ENCODE measurements at places on chromosomes 11 and 22.

- no peak for DNase-seq
Measured at GRCh38 chr22:30627471-30627870, 8.1 kb upstream of the SLC35E4 start.

DNA sequence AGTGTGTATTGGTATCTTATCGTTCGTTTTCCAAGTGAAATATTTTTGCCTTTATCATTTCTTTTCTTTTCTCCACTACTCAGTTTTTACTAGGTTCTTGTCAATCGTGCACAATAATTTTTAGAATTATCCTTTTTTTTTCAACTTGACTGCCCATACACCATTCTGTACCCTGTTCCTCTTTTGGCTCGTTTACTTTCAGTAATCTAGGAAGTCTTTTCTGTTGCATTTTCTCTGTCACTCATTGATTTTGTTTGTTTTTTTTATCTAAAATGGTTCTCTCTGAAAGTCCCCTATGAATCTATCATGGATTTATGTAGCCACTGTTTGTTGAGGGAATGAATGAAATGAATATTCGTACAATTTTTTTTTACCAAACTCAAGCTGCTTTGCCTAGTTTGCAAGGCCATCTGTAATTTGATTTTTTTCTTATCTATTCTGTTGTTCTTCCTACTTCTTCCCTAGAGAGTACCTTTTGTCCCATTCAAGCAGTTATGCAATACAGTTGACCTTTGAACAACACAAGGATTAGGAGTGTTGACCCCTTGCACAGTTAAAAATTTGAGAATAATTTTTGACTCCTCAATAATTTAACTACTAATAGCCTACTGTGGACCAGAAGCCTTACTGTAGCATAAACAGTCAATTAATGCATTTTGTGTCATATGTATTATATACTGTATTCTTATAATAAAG is 166.3 kb downstream of the TMEM135 start:
- DNase-seq = no peak

DNA sequence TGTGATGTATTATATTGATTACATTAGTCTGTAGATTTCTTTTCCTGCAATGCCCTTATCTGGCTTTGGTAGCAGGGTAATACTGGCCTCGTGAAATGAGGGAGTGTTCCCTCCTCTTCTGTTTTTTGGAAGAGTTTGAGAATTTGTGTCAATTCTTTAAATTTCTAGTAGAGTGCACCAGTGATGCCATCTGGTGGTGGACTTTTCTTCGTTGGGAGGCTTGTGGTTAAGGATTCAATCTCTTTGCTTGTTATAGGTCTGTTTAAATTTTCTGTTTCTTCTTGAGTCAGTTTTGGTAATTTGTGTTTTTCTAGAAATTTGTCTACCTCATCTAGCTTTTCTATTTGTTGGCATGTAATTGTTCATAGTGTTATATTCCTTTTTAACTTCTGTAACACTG is 18.9 kb downstream of the SHANK3 start:
- no peak for DNase-seq

- DNase-seq = no peak
Measured at GRCh38 chr11:92828556-92828955, 140.9 kb upstream of the MTNR1B start.

GRCh38 chr22:49855251-49855911 is 1.7 kb downstream of the ZBED4 start:
- DNase-seq = no peak

- no peak for DNase-seq
Measured at GRCh38 chr22:30221121-30221992, 25.2 kb downstream of the LIF start.

GRCh38 chr22:26837784-26838470 is 180.5 kb downstream of the MIAT start:
- DNase-seq = no peak

DNA sequence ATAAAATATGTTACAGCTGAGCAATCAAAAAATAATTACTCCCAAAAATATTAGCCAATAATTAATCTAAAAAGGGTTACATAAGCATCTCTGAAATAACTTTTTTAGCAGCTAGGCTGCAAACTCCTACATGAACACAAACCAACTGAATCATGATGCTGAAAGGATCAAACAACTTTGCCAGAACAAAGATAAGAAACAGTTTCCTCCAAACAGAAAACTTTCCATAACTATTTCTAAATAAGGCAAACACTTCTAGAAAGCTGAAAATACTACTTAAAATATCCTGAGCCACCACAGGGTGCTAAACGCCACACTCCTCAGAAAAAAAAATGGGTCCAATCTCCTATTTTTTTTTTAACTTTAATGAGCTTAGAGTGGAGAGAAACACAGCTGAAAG is 68.6 kb upstream of the ARHGAP32 start:
- no peak for DNase-seq

- no peak for DNase-seq
Measured at GRCh38 chr11:69658626-69659450, 16.3 kb downstream of the LTO1 start.

- DNase-seq = peak; percentile 79
Measured at GRCh38 chr11:3123761-3124733, 41.1 kb downstream of the OSBPL5 start.

- no peak for DNase-seq
Measured at GRCh38 chr11:134371436-134372185, 39.8 kb downstream of the GLB1L2 start.

- DNase-seq = no peak
Measured at GRCh38 chr11:47991266-47991830, 11.0 kb downstream of the PTPRJ start.

- DNase-seq = peak; percentile 61
Measured at GRCh38 chr22:29071261-29072045, 1.4 kb upstream of the KREMEN1 start.

DNA sequence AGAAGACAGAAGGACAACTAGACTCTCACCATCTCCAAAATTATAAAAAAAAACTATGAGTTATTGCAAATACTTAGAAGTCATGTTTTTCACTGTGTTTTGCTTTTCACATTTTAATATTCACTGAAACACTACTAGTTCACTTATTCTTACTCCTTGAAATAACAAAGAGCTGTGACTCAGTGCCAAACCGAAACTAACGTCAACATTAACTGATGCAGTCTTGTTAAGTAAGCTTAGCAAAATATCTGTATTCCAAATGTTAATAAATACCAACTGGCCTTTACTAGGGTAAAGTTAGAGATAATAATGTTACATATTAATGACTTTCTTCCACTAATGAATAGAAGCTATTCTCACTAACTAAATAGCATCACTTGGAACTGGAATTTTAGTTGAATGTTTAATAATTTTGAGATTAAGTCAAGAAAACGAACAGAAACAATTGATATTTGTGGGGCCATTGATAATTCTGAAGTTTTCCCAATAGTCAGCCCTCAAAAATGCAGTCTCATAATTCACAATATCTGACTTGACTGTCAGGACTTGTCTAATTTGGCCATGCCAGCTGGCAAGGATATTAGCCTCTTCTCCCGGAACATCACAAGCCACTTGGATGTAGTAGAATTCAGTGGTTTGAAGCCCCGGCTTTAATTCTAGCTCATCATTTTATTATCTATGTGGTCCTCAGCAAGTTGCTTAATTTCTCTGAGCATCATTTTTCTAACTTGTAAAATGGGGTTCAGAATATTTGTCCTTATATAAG is 230.1 kb upstream of the DDI1 start:
- peak; percentile 27 for DNase-seq

DNA sequence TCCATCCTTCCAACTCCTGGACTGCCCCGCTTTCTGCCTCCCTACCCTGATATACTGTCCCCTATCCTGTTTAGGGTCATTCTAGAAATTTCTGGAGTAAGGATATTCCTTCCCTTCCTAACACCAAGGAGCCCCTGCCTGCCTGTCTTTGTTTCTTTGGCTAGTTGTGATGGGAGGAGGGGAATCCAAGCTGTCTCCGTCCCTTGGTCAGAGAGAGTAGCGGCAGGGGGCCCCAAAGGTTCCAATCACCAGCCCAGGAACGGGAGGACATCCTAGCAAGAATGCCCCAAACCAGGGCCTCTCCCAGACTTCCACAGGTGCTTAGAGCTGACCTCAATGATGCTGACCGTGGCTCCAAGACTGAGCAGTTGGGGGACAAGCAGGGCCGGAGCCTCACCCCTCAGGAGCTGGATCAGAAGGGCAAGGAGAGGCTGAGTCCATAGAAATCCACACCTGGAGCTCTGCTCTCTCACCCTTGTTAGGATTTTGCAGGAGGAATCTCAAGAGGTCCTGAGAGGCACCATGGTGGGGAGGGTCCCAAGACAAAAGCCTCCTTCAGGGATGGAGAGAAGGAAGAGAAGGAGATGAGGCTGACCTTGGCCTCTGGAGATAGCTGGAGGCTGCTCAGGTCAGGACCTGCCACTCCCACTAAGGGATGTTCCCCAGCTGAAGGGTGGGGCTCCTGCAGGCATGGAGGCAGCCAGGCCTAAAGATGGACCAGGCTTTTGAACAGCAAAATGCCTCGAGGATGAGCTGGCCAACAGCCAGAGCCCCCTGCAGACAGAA is 13.6 kb downstream of the SLC22A12 start:
- DNase-seq = no peak

DNA sequence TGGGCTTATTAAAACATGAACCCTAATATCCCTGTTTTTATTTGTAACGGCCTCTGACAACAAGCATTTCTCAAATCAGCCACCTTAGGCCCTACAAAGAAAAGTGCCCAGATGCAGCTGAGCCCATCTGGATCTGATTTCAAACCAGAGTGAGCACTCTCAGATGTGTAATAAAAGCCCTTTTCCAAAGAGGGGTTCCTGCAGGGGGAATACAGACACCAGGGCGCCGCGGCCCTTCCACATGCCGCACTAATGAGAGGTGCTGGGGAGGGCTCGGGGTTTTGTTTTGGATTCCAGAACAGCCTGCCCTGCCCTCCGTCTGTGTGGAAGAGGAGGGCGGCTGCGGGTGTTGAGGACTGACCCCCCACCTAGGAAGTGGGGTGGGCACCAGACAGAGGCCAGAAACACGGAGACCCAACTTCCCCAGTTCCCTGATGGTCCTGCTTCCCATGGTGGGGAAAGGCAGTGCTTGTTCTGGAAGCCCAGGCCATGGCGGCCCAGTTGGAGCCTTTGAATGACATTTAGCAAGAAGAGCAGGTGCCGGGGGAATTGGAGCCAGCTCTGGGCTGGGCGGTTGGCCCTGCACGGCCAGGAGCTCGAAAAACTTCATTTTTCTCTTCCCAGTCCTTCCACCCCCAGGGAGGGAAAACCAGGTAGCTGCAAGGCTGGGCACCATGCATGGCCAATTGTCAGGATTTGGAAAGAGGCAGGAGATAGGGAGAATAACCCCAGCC is 63.7 kb downstream of the MACROD1 start:
- no peak for DNase-seq

DNA sequence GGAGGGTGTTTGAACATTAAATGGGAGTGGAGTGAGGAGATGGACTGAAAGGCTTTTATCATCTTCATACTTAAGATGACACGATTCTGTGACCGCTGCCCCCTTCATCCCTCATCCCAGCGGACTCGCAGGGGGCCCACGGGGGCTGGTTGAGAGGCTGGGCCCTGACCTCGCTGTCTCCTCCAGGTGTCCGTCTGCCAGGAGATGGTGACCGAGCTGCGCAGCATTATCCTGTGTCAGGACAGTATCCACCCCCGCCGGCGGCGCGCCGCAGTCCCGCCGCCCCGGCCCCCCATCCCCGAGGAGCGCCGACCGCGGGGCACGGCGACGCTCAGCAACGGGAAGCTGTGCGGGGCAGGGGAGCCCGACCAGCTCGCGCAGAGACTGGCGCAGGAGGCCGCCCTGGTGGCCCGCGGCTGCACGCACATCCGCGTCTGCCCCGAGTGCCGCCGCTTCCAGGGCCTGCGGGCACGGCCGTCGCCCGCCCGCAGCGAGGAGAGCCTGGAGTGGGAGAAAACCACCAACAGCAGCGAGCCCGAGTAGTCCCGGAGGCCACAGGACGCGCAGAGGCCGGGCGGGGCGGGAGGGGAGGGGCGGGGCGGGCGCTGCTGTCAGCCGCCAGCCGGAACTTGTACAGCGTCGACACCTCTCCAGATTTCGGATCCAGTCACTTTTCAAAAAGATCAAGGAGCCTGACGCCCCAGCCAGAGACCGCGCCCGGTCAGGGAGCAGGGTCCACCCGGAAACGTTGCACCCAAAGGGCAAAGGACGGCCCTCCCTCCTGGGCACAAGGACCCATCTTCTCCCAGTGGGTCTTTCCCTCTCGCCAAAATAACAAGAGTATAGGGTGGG is 38.0 kb upstream of the TBCEL start:
- peak; percentile 60 for DNase-seq

GRCh38 chr22:17988800-17989513 is 35.4 kb downstream of the MICAL3 start:
- no peak for DNase-seq

DNA sequence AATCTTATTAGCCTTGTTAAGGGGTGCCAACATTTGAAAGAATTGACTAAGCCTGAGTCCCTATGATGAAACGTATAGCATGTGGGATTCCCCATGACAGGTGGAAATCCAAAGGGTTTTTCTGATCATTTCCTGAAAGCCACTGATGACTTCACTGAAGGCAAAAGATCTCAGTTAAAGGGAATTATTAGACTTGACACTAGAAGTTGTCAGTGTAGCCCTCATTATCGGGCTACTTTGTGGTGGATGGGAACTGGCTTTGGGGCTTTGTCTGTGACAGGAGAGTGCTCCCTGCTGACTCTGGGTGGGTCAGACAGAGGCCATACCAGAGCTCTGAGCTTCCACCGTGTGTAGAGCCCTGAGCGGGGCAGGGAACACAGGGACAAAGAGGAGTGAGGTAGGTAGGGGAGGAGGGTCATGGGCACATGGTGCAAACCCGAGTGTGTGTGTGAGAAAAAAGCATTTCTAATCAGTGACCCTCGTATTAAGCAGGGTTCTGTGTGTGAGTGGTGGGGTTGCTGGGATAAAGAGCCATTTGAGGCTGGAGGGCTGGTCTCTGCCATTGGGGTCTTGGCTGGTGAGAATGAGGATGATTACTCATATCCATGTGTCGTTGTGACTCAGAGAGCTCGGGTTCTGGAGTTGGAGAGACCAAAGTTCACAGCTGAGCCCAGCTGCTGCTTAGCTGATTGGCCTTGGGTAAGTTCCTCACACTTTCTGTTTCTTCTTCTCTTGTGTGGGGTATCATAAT is 101.1 kb downstream of the GRIK4 start:
- peak; percentile 35 for DNase-seq

DNA sequence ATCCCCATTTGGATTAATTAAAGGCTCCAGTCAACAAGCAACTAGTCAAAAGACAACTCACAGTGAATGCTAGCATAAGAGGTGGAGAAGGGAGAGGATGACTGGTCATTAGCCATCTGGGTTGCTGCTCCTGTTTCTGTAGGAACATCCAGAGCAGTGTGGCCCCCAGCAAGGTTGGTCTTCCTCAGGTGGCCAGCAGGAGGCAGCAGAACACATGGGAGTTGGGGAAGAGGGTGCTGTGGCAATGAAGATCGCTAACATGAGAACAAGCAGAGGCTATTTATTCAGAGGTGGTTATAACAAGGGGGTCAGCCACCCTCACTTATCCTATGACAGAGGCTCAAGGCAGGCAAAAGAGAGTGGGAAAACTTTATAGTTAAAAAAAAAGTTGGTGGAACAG is 21.3 kb downstream of the IZUMO1R start:
- DNase-seq = no peak

DNA sequence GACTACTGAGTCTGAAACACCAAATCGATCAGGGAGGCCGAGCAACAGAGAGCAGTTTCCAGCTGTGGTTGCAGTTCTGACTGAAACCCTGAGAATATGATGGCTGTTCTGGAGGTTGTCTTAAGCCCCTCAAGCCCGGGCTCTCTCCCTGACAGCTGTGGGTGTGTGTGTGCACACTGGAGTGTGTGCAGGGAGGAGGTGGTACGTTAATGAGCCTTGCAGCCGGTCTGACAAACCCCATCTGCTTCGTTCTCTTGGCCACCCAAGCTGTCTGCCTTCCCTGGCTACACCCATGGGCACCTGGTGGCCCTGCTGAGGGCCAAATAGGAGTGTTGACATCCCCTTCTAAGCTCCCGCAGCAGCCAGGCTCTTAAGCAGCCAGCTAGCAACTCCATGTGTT is 189.8 kb downstream of the KIRREL3 start:
- no peak for DNase-seq

GRCh38 chr11:111759778-111760407 is 6.3 kb downstream of the PPP2R1B start:
- no peak for DNase-seq

All from ovary (tissue), 10 donors.